Ureter (tissue), 1 donor: ENCODE measurements at places on chromosomes 11 and 22. TPM values are rescaled to one million over a fixed set of nuclear protein-coding genes. Genes with fewer than 3 reads are reported as not detected.
A peak's percentile ranks its signal among the peaks of the same experiment; 100 is the strongest.

DNA sequence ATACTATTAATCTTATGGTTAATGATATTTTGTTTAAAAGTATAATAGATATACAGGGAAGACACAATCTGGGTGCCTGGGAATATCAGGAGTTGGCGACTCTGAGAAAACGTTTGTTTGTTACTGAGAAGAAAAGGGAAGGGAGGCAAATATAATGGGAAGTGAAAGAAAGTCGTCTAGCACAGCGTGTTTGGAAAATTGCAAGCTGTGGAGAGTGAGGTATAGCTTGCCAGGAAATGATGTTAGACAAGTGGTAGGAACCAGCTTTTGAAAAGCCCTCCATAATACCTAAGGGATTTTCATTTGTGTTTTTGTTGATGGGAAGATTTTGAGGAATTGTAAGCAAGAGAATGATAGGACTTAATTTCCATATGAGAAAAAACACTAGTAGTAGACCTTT lies 322.2 kb downstream of the LUZP2 start:
- DNase-seq: no peak

DNA sequence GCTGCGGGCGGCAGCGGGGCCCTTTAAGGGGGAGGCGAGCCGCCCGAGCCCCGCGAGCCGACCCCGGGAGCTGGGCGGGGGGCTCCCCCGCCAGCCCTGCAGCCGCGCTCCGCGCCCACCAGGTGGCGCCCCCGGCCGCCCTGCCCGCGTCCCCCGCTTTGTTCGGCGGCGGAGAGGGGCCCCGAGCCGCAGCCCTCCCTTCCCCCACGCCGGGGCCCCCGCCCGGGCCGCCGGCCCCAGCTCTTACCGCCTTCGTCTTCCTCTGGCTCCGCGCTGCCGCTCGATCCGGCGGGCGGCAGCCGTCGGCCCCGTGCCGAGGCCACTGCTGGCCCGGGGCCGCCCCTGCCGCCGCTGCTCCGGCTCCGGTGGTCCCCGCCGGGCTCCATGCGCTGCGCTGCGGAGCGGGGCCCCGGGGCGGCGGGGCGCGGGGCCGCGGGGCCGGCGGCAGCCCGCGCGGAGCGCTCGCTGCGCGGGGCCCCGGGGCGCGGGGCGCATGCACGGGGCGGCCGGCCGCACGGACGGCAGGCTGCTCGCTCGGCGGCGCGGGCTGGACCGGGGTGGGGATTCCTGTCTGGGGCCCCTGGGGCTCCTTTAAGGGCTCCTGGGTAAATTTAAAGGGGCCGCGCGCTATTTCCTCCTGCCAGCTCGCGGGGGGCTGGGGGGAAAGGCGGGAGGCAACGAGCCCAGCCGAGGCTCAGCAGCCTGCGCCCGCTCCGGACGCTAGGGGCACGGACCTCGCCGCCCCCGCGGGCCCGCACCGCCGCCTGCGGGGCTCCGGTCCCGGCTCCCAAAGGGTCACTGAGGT lies at the start of gene ZFTA:
ZFTA (minus strand) TSS at position 539 of the 805 bp plus-strand sequence; CDS start at position 386, 153 bp downstream.
- DNase-seq: no peak

DNA sequence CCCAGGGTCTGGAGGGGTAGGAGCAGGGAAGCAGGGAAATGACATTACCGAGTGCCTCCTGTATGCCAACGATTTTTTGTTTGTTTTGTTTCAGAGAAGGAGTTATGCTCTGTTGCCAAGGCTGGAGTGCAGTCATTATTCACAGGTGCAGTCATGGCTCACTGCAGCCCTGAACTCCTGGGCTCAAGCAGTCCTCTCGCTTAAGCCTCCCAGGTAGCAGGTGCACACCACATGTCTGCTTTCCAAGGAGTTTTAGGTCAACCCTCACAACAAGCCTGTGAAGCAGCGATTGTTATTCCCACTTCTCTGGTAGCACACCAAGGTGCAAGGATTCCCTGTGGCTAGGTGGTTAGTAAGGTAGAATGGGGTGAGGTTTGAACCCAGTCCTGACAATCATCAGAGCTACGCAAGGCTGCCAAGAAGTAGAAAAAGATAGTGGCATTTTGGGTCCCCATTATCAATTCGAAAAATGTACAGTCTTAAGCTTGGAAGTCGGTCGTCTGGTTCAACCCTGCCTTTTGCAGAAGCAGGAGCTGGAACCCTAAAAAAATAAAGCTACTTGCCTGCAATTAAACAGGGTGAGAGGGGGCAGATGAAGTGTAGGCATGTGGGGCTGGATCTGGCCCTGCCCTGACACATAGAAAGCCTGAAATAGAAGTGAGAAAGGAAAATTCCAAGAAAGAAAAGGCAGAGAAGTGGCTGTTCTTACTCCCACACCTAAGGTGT lies 9.1 kb downstream of the UCP3 start:
- no peak for DNase-seq

GRCh38 chr11:110907629-110908028 lies 195.4 kb upstream of the ARHGAP20 start:
- no peak for DNase-seq

- no peak for DNase-seq
Observed at GRCh38 chr11:76150141-76150540, 56.2 kb downstream of the WNT11 start.

DNA sequence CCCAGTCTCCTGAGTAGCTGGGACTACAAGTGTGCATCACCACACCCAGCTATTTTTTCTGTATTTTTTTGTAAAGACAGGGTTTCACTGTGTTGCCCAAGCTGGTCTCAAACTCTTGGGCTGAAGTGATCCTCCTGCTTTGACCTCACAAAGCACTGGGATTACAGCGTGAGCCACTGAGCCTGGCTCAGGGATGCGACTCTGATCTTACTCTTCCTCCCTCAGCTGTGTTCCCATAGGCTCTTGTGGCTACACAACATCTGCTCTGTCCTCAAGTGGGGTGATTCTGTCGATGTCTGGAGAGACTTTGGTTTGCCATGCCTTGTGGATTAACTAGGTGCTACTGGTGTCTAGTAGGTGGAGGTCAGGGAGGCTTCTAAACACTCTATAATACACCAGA lies 127.0 kb upstream of the SERPIND1 start:
- DNase-seq: peak; percentile 9

DNA sequence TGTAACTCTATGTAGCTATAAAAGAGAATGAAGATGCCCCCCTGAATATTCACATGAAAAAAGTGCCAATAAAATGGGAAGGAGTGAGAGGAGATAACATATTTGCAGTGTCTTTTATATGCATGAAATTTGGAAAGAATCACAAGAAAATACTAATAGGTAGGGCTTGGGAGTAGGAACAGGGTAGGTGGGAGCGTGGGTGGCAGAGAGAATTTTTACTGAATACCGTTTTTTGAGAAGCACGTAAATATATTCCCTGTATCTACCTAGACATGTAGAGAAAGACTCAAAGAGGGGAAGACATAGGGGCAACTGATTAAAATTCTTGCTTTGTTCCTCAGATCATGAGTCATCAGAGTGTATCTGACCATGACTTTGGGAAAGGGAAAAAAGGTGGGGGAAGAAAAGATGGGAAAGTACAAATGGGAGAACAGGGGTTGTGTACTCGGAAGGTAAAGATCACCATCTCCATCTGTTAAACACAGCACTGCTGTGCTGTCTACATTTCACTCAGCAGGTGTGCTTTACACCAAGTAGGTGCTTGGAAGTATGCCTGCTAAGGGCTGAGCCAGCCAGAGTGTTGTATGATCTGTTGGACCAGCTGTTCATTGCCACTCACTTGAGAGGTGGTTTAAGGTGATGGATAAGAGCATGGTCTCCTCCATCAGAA lies 16.0 kb downstream of the PRR5L start:
- no peak for DNase-seq

DNA sequence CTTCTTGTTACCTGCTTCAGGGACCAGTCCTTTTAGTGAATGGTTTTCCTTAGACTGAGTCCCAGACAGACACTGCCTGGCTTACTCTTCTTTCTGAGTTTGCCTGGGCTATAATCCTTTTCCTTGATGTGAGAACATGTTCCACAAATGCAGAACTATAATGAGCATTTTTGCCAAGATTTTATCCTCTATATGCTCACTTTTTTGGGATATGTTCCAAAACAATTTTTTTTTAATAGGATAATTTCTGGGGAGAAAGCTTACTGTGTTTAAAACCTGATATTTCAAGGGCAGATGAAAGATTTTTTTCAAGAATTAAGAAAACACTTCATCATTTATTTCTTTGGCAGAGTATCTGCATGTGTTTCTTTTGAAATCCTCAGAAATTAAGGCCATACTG lies 110.0 kb upstream of the TENM4 start:
- no peak for DNase-seq

DNA sequence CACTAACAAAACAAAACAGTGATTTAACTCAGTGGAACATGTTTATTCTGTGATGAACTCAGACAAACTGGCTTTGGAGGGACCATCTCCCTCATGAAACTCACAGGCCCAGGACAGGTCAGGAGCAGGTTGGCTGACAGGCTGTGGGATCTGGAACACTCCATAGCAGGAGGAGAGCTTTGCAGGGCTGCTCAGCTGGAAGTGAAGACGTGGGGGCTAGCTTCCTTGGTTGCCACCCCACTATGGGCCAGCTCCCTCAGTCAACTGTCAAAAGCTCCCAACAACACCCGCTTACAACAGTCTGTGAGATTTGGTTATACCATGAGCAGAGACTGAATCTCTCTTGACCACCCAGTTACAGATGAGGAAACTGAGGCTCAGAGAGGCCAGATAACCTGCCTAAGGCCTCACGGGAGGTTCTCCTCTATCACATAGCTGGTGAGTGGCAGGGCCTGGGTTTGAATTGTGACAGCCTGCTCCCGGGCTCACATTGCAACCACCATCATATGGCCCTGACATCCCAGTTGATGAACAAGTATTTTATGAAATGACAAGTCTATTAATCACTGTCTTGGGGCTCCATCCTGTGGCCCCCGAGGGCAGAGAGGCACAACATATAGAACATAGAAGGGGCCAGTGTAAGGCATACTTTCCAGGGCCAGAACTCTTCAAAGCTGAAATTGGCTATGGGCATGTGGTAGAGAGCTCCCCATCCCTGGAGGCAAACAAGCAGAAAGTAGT lies 473.4 kb downstream of the MN1 start:
- DNase-seq: no peak

GRCh38 chr11:123573286-123573685 lies 81.1 kb downstream of the SCN3B start:
- no peak for DNase-seq

DNA sequence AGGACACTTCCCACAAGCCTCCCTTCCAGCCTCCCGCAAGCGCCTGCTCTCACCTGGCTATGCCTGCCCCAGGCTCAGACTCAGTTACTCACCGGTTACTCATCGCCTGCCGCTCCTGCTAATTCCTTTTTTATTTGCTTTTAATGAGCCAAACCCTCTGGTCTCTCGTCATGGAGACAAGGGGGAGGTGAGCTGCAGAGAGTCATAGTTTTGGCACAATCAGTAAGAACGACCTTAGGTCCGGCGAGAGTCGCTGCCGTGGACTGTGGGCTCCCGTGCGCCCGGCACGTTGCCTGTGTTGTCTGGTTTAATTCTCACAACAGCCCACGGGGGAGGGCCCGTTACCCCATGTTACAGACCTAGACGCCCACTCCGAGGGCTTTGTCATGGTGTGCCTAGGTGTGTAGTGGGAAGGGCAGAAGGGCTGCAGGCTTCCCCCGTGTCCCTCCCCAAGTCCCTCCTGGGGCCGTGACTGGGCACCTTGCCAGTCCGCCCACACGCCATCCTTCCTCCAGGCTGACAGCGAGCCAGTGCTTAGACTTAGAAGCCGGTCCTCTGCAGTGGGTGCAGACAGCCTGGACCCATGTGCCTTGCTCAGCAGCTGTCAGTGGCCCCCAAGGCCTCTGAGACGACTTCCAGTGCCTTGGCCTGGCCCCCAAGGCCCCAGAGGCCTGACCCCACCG lies 42.2 kb downstream of the WNT7B start:
- DNase-seq: peak; percentile 78

GRCh38 chr11:96299155-96299888 lies 43.7 kb downstream of the MAML2 start:
- no peak for DNase-seq

DNA sequence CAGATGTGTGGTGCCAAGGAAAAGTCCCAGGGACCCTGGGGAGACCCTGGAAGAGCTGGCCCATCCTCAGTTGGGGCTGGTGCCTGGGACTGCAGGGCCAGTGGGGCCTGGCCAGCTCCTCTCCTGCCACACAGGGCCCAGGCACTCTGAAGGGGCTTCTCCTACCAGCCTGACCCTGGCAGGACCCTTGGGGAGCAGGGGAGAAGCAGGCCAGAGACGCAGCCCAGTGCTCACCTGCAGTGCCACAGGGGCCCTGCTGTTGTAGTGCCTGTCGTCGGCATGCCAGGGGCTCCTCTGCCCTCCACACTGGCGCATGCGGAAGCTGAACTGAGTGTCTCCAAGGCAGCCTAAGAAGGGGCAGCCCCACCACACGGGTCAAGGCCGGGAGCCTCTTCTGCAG lies 9.1 kb downstream of the DENND6B start:
- DNase-seq: no peak

Gene WEE1
- total RNA-seq: 65.3 TPM

Gene SYT13
- total RNA-seq: not detected

Gene HEPHL1
- total RNA-seq: not detected

Gene FAR1
- 112 TPM for total RNA-seq

Gene GAS2
- total RNA-seq: 12.6 TPM

Gene SELENOM
- 259 TPM for total RNA-seq

Gene KRTAP5-1
- not detected for total RNA-seq
